ENCODE measurements at places on chromosomes 7 and 10. TPM values are rescaled to one million over a fixed set of nuclear protein-coding genes. Genes with fewer than 3 reads are reported as not detected.

HHEX gene
- total RNA-seq: 1.5 TPM

DDC gene
- not detected for total RNA-seq

LRIT1 gene
- total RNA-seq: not detected

ZNF783 gene
- 7.3 TPM for total RNA-seq

DNAJC12 gene
- 2.9 TPM for total RNA-seq

SYNPO2L gene
- total RNA-seq: 0.11 TPM

AQP1 gene
- total RNA-seq: 0.17 TPM

PAX4 gene
- total RNA-seq: not detected

INHBA gene
- total RNA-seq: 2.7 TPM

SHH gene
- not detected for total RNA-seq

GBF1 gene
- 25.5 TPM for total RNA-seq

WDR86 gene
- 15.8 TPM for total RNA-seq

LAMB4 gene
- total RNA-seq: not detected

FFAR4 gene
- total RNA-seq: not detected

LGI1 gene
- total RNA-seq: not detected

DBNL gene
- total RNA-seq: 32.1 TPM

TLL2 gene
- total RNA-seq: 3.0 TPM

CYP2C19 gene
- not detected for total RNA-seq

TMEM196 gene
- total RNA-seq: 0.07 TPM

EIF3B gene
- total RNA-seq: 306 TPM

PRLHR gene
- not detected for total RNA-seq

THNSL1 gene
- total RNA-seq: 3.6 TPM

C10orf67 gene
- 0.11 TPM for total RNA-seq

NUDCD3 gene
- 83.8 TPM for total RNA-seq

POMZP3 gene
- total RNA-seq: 6.2 TPM

CYP3A4 gene
- not detected for total RNA-seq

RTKN2 gene
- total RNA-seq: 22.1 TPM

IRF5 gene
- 0.28 TPM for total RNA-seq

SLC29A4 gene
- total RNA-seq: 6.9 TPM

YKT6 gene
- 103 TPM for total RNA-seq

ELN gene
- total RNA-seq: 5.6 TPM

NPY gene
- 1.0 TPM for total RNA-seq

ANXA8 gene
- not detected for total RNA-seq

GPR15LG gene
- not detected for total RNA-seq

PTPRZ1 gene
- total RNA-seq: 135 TPM

SCIN gene
- total RNA-seq: 2.3 TPM

VPS41 gene
- 51.4 TPM for total RNA-seq

TNPO3 gene
- total RNA-seq: 99.2 TPM

CADPS2 gene
- total RNA-seq: 19.7 TPM

HYAL4 gene
- total RNA-seq: not detected

ANKRD26 gene
- 8.8 TPM for total RNA-seq

ATP6V0A4 gene
- total RNA-seq: 0.78 TPM

SMKR1 gene
- total RNA-seq: 1.2 TPM

ASIC3 gene
- 1.4 TPM for total RNA-seq

PLAC9 gene
- total RNA-seq: 16.7 TPM

OR2A5 gene
- not detected for total RNA-seq

ZNF804B gene
- not detected for total RNA-seq

TMEM130 gene
- total RNA-seq: 2.9 TPM

LRRD1 gene
- not detected for total RNA-seq

HOXA11 gene
- not detected for total RNA-seq

SH2B2 gene
- total RNA-seq: 18.7 TPM

CALML5 gene
- not detected for total RNA-seq

LRRC61 gene
- 1.0 TPM for total RNA-seq

LDB3 gene
- 0.43 TPM for total RNA-seq

Data from H1 (cell line).